ENCODE measurements at places on chromosomes 1 and 21.

DNA sequence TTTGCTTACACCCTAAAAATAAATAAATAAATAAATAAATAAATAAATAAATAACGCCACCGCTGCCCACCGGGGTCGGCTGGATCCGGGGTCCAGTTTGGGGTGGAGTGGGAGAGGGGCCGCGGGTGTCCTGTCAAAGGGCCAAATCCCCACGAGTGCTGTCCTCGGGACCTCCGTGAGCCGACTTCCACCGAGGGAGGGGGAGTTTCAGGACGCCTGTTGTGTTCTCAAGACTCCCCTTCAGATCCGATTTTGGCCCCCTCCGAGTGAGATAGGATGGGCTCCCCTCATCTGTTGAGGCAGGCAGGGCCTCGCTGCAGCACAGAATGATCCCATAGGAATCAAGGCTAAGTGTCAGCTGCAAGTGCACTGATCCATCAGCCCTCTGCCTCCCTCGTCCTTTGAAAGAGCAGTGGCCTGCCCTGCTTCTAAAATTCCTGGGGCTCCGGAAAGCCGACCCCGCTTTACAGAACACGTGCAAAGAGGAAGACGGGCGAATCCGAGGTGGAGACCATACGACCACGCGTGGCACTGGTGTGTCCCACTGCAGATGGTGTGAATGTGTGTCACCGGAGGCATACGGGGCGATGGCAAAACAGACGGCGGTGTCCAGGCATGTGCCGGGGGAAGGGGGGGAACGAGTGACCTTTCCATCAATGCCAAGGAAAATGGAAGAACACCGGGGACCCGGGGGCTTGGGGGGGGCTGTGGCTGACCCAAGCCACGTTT, 3880.5 kb downstream of the SRGAP2C start:
- no peak for DNase-seq

GRCh38 chr1:165674599-165674998, 23.8 kb downstream of the ALDH9A1 start:
- no peak for DNase-seq

DNA sequence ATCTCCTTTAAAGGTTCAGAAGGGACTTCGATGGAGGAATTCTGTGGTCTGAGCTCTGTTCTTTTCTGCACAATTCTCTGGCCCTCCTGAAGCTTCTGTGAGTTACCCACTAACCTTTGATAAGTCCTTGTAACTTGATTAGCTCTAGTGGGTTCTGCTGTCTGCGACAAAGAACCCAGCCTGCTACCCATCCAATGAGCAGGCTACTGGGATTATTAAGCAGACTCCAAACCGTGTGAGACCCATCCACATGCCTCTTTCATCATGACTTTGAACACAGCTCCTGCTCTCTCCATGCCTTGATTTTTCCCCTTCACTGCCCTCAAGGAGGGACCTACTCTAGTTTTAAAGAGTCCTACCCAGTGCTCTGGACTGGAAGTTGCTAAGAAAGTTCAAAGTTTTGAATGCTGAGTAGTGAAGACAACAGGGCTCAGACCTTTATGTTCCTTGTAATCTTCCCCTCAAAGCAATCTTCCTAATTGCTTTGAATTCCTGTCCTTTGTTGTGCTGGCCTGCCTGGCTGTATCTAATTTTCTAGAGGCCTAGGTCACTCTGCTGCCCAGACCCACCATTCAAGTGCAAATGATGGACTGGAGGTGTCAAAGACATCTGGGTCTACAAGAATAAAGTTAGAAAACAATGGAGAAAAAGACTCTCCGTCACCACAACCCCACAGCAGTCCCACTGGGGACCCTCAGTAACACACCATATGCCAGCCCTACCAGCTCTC, 146.9 kb downstream of the RHOU start:
- DNase-seq, result no peak

GRCh38 chr21:45836694-45837670, 144.6 kb upstream of the COL6A1 start:
- DNase-seq, result no peak

DNA sequence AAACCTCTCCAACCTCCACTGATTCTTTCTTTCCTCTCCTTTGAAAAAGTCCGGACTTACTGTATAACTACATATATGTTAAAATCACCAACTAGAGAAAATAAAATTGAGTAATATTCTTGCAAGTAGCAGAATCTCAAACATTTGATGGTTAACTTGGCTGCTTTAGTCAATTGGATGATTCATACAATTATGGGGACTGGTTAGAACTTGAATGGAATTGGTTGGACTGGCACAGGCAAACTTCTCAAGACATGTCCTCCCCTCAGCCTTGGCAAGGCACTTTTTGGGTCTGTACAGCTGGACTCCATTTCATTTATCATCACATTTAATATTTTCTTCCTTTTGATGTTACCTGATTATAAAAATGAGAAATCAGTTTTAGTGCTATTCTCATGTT, 6.5 kb downstream of the WLS start:
- no peak for DNase-seq

GRCh38 chr1:26994787-26995517, 1.5 kb downstream of the TRNP1 start:
- no peak for DNase-seq

DNA sequence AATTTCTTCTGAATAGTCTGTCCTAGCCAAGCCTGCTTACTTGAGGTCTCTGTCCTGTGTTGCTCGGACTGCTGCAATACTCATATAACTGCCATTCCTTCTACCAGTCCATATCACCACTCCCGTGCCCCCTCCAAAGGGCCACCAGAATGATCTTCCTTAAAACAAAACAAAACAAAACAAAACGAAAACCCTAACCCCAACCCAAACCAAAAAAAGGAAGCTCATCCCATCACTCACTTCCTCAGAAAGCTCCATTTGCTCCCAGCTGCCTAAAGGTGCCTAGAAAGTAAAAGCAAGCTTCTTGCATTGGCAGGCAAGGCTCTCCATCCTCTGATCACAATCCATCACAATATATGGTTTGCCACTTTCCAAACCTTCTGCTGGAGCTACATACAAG, 20.3 kb downstream of the USP24 start:
- DNase-seq, result no peak

- no peak for DNase-seq
These were observed 15.6 kb downstream of the FCGR2B start for GRCh38 chr1:161678500-161678899.

DNA sequence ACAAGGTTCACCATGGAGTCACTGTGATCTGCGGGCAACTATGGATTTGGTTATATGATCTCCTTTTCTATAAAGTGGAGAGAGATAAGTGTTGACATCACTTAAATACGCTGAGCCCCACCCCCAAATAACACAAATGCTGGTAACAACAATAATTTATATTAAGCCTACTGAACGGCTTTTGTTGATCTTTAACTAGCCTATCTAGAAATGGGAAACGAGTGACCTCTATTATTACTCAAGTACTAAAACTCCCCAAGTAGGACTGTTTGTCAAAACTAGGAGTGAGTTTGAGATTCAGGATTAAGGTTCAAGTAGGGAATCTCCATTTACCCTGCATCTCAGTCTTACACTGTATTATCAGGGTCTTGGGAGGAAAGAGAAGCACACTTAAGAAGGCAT, 52.2 kb downstream of the MAP3K7CL start:
- no peak for DNase-seq

DNA sequence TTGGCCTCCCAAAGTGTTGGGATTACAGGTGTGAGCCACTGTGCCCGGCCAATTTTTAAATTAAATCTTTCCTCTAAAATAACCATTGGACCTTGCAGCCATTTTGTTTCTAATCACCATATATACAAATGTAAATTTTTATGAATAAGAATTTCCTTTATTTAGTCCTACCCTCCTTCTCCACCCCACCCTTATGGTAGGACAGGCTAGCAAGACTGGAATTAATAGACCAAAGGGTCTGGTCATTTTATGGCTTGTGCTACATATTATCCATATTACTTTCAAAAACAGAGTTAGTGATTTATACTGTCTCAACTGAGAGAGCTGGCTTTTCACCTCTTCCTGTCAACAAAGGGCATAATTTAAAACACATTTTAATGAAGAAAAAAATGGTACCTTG, 26.5 kb downstream of the L1TD1 start:
- no peak for DNase-seq

DNA sequence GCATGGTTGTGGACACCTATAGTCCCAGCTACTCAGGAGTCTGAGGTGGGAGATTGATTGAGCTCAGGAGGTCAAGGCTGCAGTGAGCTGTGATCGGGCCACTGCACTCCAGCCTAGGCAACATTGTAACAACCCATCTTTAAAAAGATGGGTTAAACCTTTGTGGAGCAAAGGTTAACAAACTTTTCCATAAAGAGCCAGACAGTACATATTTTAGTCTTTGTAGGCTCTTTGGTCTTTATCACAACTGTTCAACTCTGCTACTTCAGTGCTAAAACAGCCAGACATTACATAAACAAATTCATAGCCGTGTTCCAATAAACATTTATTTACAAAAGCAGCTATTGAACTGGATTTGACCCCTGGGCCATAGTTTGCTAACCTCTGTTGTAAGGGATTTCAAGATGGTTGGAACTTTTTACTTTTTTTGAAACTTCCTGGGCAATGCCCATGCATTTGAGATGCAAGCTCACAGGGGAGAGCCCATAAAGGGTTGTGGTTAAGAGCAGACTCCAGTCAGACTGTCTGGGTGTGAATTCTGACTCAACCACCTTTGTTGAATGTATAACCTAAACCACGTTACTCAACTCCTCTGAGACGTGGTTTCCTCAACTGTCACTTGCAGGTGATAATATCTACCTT, 10.8 kb downstream of the INAVA start:
- DNase-seq, result no peak

DNA sequence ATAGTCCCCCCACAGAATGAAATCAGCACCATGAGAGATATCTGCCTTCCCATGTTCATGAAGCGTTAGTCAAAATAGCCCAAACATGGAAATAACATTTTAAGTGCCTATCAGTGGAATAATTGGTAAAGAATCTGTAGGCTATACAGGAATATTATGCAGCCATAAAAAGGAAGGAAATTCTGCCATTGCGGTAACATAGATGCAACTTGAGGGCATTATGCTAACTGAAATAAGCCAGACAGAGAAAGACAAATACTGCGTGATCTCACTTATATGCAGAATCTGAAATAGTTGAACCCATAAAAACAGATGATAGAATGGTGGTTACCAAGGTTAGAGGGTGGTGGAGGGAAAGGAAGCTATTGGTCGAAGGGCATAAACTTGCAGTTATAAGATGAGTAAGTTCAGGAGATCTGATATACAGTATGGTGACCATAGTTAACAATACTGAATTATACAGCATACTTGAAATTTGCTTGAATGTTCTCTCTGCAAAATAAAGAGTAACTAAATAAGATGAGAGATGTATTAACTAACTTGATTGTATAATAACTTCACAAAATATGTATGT, 699 bp upstream of the IL23R start:
- DNase-seq, result no peak

DNA sequence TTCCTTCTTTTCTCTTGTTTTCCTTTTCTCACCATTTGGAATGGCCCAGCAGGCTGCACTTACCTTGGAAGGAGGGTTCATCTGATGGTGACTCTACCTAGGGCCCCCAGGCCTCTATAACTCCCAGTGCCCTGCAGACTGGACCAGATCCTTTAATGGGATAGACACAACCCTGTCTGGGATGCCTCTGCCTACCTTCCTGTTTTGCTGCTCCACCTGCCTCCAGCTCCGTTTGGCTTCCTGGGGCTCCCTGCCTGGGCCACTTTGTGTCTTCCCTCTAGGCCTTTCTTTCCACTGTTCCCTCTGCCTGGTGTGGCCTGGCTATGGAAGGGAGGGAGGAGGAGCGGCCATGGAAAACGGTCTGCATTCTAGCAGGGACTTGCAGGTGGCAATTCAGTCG, 7.5 kb downstream of the PCSK9 start:
- DNase-seq, result no peak
